ENCODE measurements at places on chromosomes 3 and 15.

GRCh38 chr3:188524052-188524451, 370.1 kb downstream of the LPP start:
- no peak for DNase-seq

DNA sequence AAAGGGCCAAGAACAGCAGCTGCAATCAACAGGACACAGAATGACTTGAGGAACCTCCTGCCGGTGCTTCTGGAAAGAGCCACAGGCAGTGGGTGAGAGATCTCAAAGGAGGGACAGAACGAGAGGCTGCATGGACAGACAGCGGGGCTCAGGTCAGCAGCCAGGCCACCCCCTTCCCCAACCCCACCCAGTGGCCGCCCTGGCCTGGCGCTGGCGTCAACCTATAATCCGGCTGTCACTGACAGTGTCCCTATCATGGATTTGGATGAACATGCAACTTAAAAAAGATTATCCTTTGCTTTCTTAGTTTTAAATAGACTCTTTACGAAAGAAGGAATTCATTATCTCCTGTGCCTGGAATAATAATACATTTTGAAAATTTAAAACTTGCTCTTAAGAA, 54.1 kb downstream of the TRPM1 start:
- no peak for DNase-seq

DNA sequence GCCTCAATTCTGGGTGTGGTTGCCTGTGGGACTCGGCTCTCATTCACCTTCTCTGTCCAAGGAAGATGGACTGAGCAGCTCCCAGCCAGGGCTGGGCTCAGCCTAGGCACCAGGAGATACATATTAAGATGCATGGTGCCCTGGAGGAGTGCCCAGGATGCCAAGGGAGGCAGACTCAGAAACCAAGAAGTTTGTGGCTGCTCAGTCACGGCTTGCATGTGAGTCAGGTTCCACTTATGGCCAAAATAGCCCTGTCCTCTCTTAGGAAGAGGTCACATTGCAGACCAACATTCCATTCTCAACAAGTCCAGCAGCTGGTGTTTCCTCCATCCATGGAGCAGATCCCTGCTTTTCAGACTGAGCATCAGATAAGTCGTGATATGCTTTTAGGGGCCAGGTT, 21.8 kb downstream of the CDCP1 start:
- DNase-seq: no peak

GRCh38 chr3:82262193-82262592, 500.7 kb upstream of the GBE1 start:
- no peak for DNase-seq

GRCh38 chr3:101828691-101829436, 20.4 kb upstream of the NFKBIZ start:
- peak; percentile 37 for DNase-seq

DNA sequence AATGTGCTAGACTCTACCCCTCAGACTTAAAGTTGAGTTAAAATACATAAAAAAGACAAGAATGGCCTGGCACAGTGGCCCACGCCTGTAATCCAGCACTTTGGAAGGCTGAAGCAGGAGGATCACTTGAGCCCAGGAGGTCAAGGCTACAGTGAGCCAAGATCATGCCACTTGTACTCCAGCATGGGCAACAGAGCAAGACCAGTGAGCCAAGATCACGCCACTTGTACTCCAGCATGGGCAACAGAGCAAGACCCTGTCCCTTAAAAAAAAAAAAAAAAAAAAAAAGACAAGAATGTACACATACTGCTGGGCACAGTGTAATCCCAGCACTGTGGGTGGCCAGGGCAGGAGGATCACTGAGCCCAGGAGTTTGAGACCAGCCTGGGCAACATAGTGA, 17.4 kb downstream of the DIS3L start:
- no peak for DNase-seq

DNA sequence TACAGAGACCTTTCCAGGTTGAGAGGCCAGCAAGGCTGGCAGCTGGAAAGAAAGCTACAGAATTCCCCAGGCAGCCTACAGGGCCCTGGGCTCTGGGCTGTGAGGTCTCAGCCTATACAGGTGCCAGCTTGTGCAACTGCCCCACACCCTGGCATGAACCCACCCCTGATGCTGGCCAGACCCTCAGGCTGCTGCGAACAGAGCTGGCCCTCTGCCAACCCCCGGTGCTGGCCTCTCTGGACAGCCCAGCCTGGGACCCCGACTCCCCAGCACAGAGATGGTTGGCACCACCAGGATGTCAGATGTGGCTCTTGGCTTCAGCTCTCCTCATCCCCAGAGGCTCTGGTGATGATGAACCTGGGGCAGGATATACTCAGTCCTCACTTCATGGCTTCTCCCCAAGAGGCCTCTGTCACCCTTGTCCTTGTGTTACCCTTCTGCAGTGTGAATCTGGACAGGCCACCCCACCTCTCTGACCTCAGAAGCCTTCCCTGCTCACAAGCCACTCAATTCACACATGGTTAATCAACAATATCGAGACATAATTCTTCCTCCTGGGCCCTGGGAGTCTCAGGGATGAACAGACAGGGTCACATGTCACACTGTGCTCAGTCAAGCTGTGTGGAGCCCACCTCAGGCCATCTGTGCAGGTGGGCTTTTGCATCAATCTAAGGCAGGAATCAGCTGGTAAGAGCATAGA, 11.0 kb upstream of the BFSP2 start:
- DNase-seq: no peak

GRCh38 chr15:68186671-68187397, 18.3 kb downstream of the CALML4 start:
- DNase-seq: no peak

GRCh38 chr3:150299201-150299600, 108.9 kb upstream of the TSC22D2 start:
- no peak for DNase-seq

Measured in stimulated activated CD4-positive, alpha-beta T cell treated with anti-CD3 and anti-CD28 coated beads, Interleukin-15, amount 100 ng/mL, for 48 hours (primary cell).